Astrocyte (in vitro differentiated cells and primary cell): ENCODE measurements at places on chromosomes 1 and 21. TPM values are rescaled to one million over a fixed set of nuclear protein-coding genes. Genes with fewer than 3 reads are reported as not detected.

Gene RPTN
- 0.07 and 0.09 TPM in 2 replicates for total RNA-seq

GRCh38 chr1:72891976-72892375 is 609.6 kb upstream of the NEGR1 start:
- DNase-seq, result peak; percentile 1

Gene SMCP
- total RNA-seq, result not detected in 2 replicates

- DNase-seq, result peak; percentile 62
These were observed 61.5 kb upstream of the WLS start for GRCh38 chr1:68293609-68294366.

DNA sequence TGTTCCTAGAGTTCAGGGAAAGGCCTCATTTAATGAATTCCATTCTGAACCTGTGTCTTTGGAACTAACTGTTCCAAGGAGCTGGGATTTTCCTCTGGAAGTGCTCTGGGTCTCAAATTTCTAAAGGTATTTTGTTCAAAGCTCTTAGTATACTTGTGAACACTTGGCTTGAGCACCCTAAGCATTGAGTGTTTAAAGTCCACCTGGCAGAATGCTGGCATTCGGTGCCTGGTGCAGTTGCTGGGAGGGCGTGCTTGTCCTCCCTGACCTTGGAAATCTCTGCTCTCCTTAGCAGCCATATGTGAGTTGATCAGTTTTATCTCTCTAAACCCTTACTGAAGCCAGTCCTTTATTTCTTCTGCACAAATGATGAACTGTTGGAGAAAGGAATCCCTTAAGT is 3.0 kb downstream of the MTARC2 start:
- DNase-seq, result no peak

GRCh38 chr1:6495041-6495441 is 3.6 kb upstream of the PLEKHG5 start:
- no peak for DNase-seq

Gene SLFNL1
- total RNA-seq, result 0.14 and 0.18 TPM in 2 replicates

- DNase-seq, result peak; percentile 62
These were observed 256.6 kb downstream of the ST6GALNAC3 start for GRCh38 chr1:76330991-76331603.

Gene CFHR5
- not detected in 2 replicates for total RNA-seq

- DNase-seq, result no peak
These were observed 13.6 kb upstream of the SPEN start for GRCh38 chr1:15833842-15834405.

GRCh38 chr1:172897738-172898137 is 153.0 kb downstream of the TNFSF18 start:
- DNase-seq, result peak; percentile 73

Gene TRIM17
- 0.82 and 1.5 TPM in 2 replicates for total RNA-seq

DNA sequence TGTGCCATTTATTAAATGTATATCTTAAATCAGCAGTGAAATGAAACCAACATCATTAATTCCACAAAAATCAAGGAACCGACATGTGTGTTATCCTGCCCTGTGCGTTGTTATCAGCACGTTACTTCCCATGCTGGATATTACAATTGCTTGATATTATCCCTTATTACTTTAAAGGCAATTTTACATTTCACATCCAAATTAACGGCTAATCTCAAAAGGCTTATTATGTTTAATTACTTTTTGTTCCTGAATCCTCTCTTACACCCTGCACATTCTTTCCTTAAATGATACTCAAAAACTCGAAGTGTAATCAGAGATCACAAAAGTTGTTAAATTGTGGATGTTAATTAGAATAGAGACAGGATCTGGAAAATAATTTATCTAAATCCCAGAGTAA is 167.9 kb downstream of the DAB1 start:
- DNase-seq, result no peak

Gene TDRD10
- total RNA-seq, result not detected in 2 replicates

DNA sequence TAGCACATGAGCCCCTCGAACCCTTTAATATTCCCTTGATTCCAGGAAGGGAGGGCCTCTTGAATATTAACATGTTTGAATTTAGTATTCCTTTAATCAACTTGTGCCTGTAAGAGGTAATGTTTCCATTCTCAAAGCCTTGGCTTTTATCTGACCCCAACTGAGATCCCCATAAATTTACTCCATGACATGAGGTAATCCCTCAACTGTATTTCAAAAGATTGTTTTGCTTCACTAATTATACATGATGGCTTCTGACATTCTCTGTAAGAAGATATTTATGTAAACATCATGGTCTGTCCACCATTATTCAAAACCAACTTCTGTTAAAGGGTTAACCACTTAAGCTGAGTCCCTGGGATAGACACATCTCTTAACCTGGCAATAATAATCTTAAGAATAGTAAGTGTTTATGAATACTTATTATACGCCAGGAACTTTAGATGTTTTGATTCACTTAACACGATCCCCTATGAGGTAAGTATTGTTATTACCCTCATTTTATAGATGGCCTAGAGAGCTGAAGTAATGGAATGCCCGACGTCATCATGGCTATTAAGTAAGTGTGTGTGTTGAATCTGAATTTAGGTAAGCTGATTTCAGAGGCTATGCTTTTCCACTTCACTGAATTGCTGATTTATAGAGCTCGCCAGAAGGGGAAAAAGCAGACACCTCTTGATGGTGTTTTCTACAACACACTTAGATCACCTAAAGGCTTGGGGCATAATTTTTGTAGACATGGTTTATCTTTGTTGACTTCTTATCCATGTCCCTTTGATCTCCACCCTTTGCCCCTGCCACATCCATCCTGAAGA is 11.1 kb downstream of the KRTAP19-1 start:
- no peak for DNase-seq

GRCh38 chr1:6116137-6116536 is 64.0 kb downstream of the CHD5 start:
- peak; percentile 6 for DNase-seq

Gene SLC45A3
- 6.8 and 7.1 TPM in 2 replicates for total RNA-seq

- peak; percentile 6 for DNase-seq
These were observed 189.5 kb downstream of the PLA2G4A start for GRCh38 chr1:187018291-187018690.

DNA sequence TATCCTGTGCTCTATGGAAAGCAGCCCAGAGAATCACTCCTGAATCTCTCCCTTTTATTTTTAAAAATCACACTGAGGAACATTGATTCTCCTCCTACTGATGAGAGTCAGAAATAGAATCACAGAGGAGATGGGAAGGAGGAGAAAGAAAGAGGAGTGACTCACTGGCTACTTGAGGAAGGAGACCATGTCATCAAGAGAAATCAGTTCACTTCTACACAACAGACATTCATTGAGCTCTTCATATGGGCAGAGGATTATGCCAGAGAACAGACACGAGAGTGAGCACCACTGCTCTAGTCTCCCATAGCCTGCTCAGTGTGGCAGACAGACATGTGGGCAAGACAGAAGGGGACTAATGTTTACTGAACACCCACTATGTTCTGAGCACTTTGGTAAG is 44.2 kb downstream of the RAB3B start:
- DNase-seq, result peak; percentile 53

- DNase-seq, result no peak
These were observed 2.7 kb downstream of the HNRNPU start for GRCh38 chr1:244861683-244862082.

Gene RASAL2
- 44.2 and 45.3 TPM in 2 replicates for total RNA-seq

DNA sequence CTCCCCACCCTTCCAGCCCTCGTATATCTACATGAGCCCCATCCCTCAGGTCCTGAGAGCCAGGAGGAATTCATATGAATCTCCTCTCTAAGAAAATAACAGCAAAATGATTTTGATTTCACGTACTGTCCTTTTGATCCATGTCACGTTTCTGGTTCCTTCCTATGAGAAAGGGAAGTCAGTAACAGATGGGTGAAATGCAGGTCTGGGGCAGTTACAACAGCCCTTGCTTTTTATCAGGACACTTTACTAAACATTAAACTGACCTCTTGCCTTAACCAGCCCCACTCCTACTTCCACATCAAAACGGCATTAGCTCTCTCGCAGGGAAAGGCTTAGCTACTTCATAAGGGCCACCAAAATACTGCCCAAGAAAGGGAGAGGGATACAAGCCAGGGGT is 59.0 kb downstream of the SPATA46 start:
- DNase-seq, result no peak

Gene DDR2
- 15.3 and 23.2 TPM in 2 replicates for total RNA-seq

Gene BTBD8
- 1.4 and 1.8 TPM in 2 replicates for total RNA-seq

- DNase-seq, result no peak
These were observed 28.3 kb upstream of the GORAB start for GRCh38 chr1:170503665-170504064.

Gene DNAH14
- 20.2 and 21.2 TPM in 2 replicates for total RNA-seq

- DNase-seq, result no peak
These were observed 13.2 kb upstream of the CEP350 start for GRCh38 chr1:179941454-179941853.

Gene VSIG8
- total RNA-seq, result not detected in 2 replicates

DNA sequence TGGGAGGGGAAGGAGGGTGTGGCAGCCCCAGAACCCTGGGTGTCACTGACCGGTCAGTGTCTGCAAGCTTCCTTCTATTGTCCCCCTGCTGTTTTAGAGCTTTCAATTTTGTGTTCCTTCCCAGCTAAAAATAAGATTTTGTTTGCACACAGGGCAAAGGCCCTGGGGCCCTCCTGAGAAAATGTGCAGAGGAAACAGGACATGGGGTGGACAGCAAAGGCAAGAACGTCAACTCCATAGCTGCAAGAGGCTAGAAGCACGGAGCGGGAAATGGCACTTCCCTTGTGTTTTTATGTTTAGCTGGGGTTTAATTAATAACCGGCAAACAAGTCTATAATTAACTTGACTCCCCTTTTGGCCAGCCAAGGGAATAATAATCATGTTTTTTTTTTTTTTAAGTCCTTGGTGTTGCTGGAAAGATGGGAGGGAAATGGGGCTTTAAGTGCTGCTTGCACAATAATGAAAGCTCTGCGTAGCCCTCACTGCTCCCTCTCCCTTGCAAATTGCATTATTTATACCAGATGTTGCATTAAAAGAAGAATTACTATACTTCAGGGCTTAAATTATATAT is 261.4 kb upstream of the USP24 start:
- no peak for DNase-seq

DNA sequence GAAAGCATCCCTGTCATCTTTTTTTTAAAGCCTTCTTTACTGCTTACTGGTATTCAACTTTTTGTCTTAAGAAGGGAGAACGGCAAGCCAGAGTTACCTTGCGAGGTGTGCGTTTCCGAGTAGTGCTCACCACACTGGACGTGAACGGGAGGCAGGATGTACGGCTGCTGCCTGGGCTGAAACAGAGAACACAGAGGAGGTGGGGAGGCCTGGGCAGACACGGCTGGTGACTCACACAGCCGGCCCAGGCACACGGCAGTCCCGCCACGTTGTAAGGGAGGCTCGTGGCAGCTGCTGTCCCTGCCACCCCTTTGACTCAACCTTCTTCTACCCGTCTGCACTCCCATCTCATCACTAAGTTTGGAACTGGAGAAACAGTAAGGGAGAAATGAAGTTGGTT is 105.8 kb downstream of the SMYD2 start:
- DNase-seq, result peak; percentile 87

Gene CCDC17
- 2.4 and 3.8 TPM in 2 replicates for total RNA-seq

Gene AIM2
- 1.3 and 1.5 TPM in 2 replicates for total RNA-seq

Gene CRYAA
- total RNA-seq, result not detected in 2 replicates

GRCh38 chr21:27244352-27244751 is 277.5 kb upstream of the ADAMTS5 start:
- no peak for DNase-seq

- DNase-seq, result no peak
These were observed 205.8 kb upstream of the DUSP10 start for GRCh38 chr1:221947731-221948130.

Gene TRPM2
- 0.48 and 0.79 TPM in 2 replicates for total RNA-seq

DNA sequence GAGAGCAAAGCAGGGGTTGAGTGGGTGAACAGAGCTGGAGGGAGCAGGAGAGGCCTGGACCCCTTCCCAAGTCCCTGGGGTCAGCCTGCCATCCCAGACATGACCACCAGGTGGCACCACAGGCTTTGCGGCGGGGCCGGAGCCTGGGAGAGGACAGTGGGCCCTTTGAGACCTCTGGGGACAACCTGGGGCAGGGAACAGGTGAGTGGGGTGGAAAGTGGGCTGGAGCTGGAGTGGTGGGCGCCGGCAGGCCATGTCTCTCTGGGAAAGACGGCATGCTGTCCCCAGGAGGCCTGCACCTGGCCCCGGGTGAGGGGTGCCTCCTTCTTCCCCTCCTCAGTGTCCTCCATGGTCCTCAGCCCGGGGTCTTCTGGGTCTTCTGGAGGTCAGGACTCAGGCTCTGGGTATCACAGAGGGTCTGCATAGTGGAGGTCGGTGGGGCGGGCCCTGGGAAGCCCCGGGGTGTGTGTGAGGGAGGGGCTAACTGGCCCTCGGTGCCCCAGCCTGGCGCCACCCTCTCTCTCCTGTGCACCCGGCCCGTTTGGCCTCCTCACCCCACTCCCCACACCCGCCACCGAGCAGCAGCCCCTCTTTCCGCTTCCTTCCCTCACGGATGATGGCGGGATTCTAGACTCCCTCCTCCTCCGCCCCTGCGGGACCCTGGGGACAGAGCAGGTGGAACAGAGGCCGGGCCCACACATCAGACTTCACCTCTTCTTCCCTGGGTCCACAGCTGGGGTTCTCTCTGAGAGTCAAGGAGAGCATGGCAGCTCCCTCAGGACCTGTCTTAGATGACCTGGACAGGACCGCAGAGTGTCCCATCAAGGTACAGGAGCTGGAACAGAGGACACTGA is 28.5 kb upstream of the PKP1 start:
- DNase-seq, result no peak

GRCh38 chr21:34734696-34735095 is 65.9 kb downstream of the CLIC6 start:
- no peak for DNase-seq

Gene OR2L5
- not detected in 2 replicates for total RNA-seq

DNA sequence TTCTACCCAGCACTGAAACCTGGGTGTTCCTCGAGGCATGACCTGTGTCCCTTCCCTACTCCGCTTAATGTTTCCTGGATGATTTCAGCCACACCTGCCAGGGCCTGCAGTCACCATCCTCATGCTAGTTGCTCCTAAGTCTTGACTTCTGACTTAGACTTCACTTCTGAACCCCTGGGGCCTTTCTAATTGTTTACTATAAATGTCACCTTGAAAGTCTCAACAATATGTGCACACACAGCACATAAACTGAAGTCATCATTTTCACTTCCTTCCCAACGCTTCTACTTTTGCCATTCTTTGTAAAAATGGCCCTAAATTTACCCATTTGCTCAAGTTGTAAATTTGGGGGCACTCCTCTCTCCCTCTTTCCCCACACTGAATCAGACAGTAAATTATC is 141.1 kb downstream of the DYRK1A start:
- no peak for DNase-seq

Gene MSH4
- total RNA-seq, result 0.34 and 0.43 TPM in 2 replicates
